HuH-7 (cell line): ENCODE measurements at places on chromosomes 2 and 18.

DNA sequence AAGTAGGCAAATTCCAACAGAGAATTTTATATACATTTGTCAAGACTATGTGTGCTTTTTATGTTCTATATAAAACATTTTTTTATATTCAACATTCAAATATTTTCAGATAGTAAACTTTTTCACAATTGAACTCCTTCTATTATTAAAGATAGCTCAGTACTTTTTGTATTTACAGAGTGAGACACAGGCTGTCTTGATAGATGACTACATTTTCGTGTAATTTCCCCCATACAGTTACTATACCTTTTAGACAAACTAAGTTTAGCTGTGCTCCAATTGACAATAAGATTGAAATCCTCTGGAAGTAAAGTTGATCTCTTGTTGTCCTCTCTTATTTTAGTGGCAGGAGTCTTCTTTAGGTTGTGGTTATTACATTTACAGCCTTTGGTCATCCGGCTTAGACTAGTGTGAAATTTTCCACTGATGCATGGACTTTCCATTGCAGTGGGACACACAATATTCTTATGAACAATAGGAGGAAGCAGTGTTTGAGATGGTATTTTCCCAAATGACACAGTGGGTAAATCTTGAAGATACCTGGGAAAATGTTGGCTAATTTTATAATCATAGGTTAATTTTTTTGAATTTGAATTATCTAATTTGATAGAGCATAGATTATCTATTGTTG lies 21.0 kb downstream of the ZSWIM2 start:
- no peak for DNase-seq

- no peak for DNase-seq
Measured at GRCh38 chr2:55120634-55121359, 70.5 kb upstream of the RTN4 start.

- DNase-seq, result no peak
Measured at GRCh38 chr2:38591152-38591551, 11.6 kb downstream of the HNRNPLL start.

GRCh38 chr18:79848579-79849327 lies 51.0 kb downstream of the KCNG2 start:
- no peak for DNase-seq

GRCh38 chr18:79302120-79302519 lies 93.6 kb upstream of the NFATC1 start:
- DNase-seq, result no peak

DNA sequence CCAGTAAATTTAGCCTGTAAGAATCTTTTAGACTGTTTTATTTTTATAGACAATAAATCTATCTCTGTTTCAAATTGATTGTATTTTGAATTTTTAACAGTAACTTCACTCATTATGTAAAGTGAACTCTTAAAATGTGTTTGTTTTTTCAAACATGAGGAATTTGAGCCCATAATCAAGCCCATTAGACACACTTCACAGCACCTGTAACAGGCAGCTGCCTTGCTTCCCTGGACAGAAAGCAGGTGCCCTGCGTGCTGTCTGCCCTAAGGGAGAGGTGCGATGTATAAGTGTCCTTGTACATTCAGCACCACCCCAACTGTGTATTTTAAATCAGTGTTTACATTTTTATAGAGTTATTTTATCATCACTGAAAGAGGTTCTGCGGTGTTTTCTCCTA lies 186.5 kb upstream of the TPO start:
- DNase-seq, result no peak

- DNase-seq, result no peak
Measured at GRCh38 chr2:28613633-28614501, 118.0 kb downstream of the PLB1 start.

GRCh38 chr18:10062302-10063300 lies 148.8 kb downstream of the VAPA start:
- no peak for DNase-seq

- DNase-seq, result peak; percentile 61
Measured at GRCh38 chr2:86671337-86671981, 47.8 kb upstream of the RNF103 start.

DNA sequence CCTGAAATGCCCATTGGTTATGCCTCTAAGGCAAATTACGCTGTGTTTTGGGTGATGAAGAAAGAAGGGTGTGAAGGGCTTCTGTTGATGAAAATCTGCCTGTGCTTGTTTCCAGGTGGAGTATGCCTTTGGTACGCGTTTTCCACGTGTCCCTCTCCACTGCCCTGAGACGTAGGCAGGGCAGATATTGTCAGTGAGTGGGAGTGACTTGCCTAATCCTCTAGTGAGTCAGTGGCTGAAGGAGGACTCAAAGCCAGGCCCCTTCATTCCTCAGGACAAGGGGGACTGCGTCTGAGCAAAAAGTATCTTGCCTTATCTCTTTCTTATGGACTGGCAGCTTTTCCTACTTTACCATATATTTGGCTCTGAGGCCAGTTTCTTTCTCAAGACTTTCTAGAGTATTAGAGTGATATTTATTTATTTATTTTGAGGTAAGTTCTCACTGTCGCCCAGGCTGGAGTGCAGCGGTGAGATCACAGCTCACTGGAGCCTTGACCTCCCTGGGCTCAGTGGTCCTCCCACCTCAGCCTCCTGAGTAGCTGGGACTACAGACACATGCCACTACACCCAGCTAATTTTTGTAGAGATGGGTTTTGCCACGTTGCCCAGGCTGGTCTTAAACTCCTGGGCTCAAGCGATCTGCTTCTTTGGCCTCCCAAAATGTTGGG lies 10.2 kb downstream of the RALB start:
- no peak for DNase-seq

DNA sequence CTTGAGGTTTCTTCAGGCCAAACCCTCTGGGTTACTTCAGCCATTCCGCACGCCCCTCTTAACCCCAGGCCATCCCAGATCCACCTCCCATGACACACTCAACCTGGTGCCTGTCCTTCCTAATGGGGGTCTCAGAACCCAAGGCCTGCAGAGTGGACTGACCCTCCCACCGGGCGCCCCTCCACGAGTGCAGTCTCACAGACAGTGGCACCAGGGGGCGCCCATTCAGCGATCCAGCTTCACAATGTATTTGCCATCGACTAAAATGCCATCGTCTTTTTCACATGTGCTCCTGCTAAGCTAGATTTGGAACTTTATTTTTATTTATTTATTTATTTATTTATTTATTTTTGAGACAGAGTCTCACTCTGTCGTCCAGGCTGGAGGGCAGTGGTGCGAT lies 38.5 kb downstream of the INPP5D start:
- peak; percentile 44 for DNase-seq

DNA sequence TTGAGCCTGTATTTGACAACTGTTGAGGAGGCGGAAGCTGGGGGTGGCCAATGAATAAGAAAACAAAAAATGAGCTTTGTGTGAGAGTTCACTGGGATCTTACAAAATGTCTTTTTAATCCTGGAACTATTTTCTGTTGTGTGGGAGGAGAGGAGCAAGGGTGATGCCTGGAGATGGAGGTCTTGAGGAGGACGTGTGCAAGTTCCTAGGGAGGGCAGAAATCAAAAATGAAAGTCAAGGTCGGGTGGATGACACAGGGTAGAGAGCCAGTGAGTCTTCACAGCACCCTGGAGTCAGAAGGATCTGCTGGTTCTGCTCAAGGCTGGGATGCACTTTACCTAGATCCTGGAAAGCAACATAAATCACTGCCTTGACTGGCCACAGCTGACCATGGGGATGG lies 180.3 kb upstream of the PKDCC start:
- DNase-seq, result no peak

DNA sequence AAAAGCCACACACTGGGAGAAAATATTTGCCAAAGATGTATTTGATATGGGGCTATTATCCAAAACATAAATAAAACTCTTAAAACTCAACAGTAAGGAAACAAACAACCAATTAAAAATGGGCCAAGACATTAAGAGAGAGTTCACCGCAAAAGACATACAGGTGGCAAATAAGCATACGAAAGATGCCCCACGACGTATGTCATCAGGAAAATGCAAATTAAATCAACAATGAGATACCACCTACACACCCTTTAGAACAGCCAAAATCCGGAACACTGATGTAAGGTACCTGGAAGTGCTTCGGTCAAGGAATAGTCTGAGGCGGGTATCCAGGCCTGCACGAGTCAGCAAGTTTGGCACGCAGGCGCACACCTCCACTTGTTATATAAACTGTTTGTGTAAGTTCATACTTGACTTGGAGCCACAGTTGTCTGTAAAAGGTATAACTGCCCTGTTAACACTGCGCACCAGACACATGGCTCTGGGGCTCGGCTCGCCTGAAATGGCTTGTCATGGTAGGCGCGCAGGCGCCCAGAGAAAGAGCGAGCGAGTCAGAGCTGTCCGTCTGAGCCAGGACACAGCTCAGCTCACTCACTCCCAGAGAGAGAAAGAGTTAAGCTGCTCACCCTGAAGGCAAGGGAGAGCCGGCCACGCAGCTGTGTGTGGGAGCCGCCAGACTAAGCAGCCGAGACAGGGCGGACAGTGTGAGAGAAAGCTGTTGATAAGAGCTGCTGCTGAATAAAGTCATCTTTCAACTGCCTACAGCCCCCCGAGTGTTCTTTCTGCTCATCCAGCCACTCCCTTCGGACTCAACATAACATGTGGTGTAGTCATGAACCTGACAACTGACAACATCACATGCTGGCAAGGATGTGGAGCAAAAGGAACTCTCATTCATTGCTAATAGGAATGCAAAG lies 87.3 kb downstream of the HNRNPLL start:
- no peak for DNase-seq

- no peak for DNase-seq
Measured at GRCh38 chr18:23257686-23258565, 122.6 kb downstream of the CABLES1 start.

DNA sequence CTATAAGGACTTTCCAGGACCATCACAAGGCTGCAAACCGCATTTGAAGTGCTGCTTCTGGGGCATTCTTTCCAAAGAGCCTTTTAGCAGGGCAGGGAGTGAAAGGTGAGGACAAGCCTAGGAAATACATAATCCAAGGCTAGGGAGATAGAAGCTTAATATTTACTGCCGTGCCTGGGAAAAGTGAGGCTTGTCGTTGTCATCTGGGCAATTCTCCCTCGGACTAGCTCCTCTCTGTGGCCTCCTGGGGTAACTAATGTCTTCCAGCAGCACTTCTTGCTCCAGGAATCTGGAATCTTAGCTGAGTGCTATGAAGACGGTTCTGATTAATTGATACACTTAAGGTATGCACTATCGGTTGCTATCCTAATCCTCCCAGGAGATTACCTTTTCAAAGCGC lies 69.3 kb upstream of the ATL2 start:
- DNase-seq, result peak; percentile 18

- DNase-seq, result no peak
Measured at GRCh38 chr2:43169099-43169945, 57.1 kb downstream of the ZFP36L2 start.

DNA sequence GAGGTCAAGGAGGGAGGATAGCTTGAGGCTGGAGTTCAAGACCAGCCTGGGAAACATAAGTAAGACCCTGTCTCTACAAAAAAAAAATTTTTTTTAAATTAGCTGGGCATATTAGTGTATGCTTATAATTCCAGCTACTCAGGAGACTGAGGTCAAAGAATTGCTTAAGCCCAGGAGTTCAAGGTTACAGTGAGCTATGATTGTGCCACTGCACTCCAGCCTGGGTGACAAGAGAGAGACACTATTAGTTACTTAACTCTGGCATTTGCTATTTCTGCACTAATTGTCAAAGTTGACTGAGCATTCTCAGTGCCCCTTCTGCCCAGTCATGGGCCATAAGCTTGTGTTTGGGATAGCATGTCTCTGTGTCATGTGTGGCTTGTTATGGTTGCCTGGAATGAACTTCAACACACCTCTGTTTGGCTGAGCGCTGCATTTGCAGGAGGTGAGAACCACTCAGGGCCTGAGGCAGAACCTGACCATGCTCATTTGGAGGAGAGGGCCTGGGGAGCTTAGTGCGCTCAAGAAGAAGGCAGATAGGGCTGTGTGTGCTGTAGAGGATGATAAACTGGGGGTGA lies 77.7 kb downstream of the SH3RF3 start:
- DNase-seq, result no peak

DNA sequence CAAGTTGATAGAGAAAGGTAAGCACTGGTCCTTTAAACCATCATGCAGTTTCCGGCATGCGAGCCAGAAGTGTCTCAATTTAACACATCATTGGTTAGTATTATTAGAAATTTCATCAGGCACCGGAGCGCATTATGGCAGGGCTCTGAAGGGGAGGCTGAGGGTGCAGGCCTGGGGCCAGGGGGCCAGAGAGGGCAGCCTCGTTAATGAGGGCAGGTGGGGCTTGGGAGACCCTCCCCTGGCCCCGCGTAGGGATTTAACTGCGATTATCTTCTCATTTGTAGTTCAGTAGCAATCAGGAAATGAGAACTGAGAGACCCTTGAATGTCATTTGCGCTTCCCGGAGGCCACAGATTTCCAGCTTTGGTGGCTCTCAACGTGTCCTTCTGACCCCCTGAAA lies 246.4 kb downstream of the KLHL29 start:
- DNase-seq, result no peak

- no peak for DNase-seq
Measured at GRCh38 chr2:157843935-157844334, 32.2 kb downstream of the ACVR1 start.

- peak; percentile 30 for DNase-seq
Measured at GRCh38 chr2:172429301-172429968, 2.0 kb downstream of the ITGA6 start.

- DNase-seq, result peak; percentile 32
Measured at GRCh38 chr2:100321866-100322820, at the start of gene LONRF2. TSS of gene LONRF2 (minus strand) at chr2:100322501. CDS start at chr2:100322093, 408 bp downstream.

- DNase-seq, result peak; percentile 55
Measured at GRCh38 chr2:101831351-101831865, 133.9 kb downstream of the MAP4K4 start.

GRCh38 chr18:46166261-46166970 lies 62.2 kb downstream of the HAUS1 start:
- DNase-seq, result no peak

DNA sequence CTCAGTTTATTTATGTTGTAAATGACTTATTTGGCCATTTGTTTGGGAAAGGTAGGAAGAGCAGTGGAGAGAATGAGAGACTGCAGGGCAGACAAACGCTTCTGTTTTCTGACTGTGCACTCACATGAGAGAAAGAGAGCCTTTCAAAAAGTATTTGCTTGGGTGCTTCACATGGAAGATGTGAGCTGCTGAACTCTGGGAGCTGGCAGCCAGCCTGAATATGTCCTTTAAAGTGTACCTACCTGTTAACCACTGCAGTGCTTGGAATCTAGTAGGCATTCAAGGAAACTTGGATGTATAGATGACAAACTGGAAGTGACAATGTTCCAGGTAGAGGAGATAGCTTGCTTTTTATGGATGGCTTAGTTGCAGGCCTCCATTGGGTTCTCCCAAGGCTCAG lies 68.8 kb downstream of the PTPRM start:
- DNase-seq, result no peak

DNA sequence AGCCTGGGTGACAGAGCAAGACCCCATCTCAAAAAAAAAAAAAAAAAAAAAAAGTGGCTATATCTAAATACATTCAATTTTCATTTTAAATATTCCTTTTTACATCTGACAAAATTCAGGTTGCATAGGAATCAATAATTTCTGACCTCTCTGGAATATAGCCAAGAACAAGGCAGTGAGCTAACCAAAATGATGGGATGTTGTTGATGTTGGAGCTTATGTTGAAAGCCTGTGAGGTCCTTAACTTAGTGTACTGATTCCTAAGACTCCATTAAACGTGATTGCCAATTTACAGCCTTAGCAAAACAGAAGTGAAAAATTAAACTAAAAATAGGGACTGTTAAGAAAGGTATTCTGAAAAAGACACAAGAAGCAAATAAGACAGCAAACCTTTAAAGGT lies 109.6 kb downstream of the MEP1B start:
- DNase-seq, result no peak
